Spinal cord (tissue), 10 donors: ENCODE measurements at places on chromosomes 1 and 21. TPM values are rescaled to one million over a fixed set of nuclear protein-coding genes. Genes with fewer than 3 reads are reported as not detected.

The MFAP2 gene
- polyA plus RNA-seq = 55.4 TPM

The KRTAP13-4 gene
- polyA plus RNA-seq = not detected

The CELA2B gene
- 0.78 TPM for polyA plus RNA-seq

The OTUD3 gene
- 36.1 TPM for polyA plus RNA-seq

The SLC1A7 gene
- polyA plus RNA-seq = 0.48 TPM

The SERTAD4 gene
- 8.8 TPM for polyA plus RNA-seq

The PLA2G2D gene
- polyA plus RNA-seq = 0.18 TPM

The LRRC53 gene
- 0.06 TPM for polyA plus RNA-seq

The MPL gene
- polyA plus RNA-seq = 1.2 TPM

The PRAMEF8 gene
- polyA plus RNA-seq = not detected

The NBPF4 gene
- 0.15 TPM for polyA plus RNA-seq

The MYOG gene
- polyA plus RNA-seq = 0.29 TPM
